ENCODE measurements at places on chromosomes 3 and 15.

- DNase-seq = no peak
Observed at GRCh38 chr3:43399034-43399433, 112.7 kb downstream of the SNRK start.

GRCh38 chr15:66593219-66593780 is 27.5 kb upstream of the LCTL start:
- no peak for DNase-seq

DNA sequence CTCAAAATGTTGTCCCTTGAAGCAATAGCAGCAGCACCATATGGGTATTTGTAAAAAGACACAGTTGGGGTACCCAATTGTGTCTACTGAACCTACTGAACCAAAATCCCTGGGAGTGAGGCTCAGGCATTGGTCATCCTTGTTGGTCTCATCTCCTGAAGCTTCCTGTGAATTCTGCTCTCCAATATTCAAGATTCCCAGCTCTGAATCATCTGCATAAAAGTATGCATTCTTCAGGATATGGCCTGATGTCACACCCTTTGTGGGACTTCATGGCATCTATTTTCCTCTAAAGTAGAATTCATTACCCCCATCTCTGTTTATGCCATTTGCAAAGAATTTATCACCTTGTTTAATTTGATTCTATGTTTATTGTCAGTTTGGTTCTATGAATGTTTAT is 13.3 kb upstream of the PTX3 start:
- DNase-seq = no peak

GRCh38 chr3:123467046-123467445 is 18.2 kb upstream of the ADCY5 start:
- DNase-seq = no peak

DNA sequence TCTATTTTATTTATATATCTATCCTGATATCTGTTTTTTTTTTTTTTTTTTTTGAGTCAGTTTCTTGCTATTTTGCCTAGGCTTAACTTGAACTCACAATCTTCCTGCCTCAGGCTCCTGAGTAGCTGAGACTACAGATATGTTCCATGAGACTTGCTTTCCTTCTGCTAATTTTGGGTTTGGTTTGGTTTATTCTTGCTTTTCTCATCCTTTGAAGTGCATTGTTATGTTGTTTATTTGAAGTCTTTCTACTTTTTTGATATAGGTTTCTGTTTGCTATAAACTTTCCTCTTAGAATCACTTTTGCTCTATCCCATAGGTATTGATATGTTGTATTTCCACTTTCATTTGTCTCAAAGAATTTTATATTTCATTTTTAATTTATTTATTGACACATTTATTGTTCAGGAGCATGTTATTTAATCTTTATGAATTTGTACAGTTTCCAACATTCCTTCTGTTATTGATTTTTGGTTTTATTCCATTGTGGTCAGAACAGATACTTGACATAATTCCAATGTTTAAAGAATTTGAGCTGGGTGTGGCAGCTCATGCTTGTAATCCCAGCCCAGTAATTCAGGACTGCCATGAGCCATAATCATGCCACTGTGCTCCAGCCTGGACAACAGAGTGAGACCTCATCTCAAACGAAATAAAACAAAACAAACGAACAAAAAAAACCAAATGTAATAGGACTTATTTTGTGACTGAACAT is 62.3 kb upstream of the PLSCR4 start:
- no peak for DNase-seq

DNA sequence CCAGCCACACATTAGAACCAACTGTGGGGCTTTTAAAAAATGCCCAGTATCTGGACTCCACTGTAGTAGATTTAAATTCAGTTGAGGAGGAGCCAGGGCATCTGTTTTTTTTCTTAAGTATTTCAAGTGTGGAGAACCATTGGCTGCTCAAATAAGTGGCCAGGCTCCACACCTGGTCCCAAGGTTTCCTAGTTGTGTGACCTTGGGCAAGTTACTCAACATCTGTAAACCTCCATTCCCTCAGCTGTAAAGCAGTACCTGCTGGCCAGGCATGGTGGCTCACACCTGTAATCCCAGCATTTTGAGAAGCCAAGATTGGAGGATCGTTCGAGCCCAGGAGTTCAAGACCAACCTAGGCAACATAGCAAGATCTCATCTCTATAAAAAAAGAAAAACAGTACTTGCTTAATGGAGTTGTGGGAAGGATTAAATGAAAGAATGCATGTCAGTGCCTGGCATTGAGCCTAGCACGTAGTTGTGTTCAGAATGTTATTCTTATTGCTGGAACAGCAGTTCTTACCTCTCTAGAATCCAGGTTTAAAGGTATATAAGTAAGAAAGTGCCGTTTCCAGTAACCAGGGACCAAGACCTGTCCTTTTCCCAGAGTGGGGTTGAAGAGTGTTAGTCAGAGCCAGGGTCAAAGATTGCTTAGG is 2.0 kb downstream of the PPP1R14D start:
- no peak for DNase-seq

DNA sequence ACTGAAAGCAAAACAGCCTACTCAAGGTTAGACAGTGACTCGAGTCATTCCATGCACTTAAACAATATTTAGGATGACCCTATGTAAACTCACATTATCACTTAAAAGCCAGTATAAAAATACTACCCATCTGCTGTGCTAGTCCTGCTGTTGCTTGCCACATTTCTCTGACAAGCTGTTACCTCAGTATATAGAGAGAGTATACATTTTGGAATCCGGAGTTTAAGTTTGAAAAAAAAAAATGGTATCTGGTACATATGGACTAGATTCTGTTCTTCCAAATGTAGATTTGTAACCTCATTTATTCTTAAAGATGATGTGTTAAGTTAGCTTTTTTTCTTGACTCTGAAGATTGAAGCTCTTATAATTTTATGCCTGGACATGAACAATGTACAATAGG is 503.8 kb upstream of the TPRG1 start:
- DNase-seq = no peak

DNA sequence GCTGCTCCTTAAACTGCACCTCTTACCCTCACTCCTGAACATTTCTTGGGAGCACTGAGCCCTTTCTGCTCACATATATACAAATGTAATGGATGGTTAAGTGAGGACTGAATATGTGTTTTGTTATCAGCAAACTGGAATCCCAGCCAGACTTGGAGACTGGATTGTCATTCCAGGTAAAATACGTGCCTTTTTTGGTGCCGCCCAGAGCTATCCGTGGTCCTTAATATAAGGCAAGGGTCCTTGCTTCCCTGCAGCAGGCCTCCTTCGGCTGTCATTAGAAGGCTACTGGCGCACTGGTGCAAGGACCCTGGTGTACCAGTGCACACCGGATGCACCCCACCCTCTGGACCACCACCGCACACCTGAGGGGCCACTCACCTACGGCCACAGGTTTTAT is 1.1 kb upstream of the GABRB3 start:
- DNase-seq = no peak

GRCh38 chr15:64256051-64256450 is 93.2 kb upstream of the PPIB start:
- DNase-seq = no peak

- DNase-seq = no peak
Observed at GRCh38 chr3:8571256-8571655, 69.6 kb downstream of the LMCD1 start.

GRCh38 chr15:49669288-49669687 is 48.4 kb downstream of the DTWD1 start:
- DNase-seq = no peak

GRCh38 chr3:122784436-122784835 is 9.2 kb downstream of the HSPBAP1 start:
- DNase-seq = no peak

DNA sequence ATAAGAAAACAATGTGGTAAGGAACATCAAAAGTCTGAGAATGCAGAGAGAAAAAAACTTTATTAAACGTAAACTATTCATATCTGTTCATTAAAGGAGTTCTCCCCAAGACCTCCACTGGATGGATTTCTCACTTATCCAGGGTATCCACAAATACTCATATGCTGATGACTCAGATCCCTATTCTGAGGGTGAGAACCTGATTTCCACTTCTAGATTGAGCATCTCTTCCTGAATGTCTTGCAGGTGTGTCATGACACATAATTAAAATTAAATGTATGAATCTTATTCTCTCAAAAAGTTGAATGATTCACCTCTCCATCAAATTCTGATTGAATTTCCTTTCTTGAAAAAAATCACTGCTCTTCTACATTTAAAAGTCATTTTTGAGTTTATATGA is 199.9 kb downstream of the MFSD1 start:
- no peak for DNase-seq

GRCh38 chr15:41564286-41564959 is 5.4 kb downstream of the TYRO3 start:
- no peak for DNase-seq

DNA sequence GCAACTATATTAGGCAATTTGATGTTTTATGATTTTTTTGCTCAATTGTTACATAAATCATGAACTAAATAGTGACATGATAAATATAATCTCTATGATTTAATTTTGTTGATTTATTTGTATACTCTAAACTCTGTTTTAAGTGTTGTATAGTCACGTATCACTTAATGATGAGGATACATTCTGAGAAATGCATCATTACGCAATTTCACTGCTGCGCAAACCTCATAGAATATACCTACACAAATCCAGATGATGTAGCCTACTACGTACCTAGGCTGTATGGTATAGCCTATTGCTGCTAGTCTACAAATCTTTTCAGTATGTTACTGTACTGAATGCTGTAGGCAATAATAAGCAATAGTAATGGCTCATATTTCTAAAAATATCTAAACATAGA is 1029.8 kb downstream of the SI start:
- no peak for DNase-seq

Measured in T follicular helper cell (primary cell).